ENCODE measurements at places on chromosomes 12 and 14.

DNA sequence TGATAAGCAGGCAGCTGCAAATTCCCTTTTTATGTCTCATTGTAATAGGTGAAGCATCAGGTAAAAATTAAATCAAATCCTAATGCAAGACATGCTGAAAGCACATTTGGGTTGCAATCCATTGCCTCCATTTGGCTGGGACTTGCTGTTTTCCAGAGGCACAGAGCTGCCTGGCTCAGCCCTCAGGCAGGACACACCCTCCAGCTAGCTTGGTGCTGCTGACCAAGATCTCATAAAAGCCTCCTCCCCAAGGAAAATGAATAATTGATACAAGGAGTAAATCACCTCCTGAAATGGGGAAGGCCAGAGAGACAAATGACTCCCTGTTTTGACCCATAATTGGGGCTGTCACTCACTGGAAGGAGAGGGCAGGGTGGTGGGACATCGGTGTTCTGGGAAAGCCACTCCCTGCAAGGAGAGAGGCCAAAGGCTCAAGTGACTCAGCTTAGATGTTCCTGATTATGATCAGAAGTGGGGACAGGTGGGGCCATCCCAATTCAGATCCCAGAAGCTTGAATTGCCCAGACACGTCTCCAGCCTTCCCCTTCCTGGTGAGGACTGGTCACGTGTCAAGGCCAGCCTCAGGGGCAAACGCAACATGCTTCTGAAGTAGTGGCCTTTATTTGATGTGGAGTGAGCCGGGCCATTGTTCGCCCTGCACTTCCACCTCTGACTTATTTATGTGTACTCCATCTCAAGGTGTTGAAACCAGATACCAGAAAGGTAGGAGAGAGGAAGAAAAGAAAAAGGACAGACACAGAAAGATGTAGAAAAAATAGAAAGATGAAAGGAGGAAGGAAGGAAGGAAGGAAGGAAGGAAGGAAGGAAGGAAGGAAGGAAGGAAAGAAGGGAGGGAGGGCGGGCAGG, 773.7 kb downstream of the BCL11B start:
- no peak for DNase-seq

- no peak for DNase-seq
Observed at GRCh38 chr14:76863724-76864407, 37.7 kb downstream of the LRRC74A start.

GRCh38 chr14:94600148-94600545, 12.0 kb upstream of the SERPINA3 start:
- no peak for DNase-seq

DNA sequence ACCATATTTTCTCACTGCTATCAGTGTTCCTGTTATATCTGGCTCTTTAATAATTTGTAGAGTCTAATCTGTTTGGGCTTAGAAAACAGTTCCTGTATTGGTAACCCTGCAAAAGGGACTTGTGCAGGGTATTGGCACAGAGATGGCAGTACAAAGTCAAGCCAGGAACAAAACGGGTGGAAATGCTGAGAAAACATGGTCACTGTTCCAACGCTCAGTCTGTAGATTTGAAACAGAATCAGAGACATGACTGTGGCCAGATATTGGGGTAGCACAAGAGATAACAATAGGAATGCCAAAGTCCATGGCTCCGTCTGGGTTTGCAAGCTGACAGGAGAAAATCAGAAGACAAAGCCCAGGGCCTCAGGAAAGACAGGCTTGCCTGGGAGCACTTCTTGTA, 290.7 kb upstream of the PDE3A start:
- DNase-seq, result no peak

DNA sequence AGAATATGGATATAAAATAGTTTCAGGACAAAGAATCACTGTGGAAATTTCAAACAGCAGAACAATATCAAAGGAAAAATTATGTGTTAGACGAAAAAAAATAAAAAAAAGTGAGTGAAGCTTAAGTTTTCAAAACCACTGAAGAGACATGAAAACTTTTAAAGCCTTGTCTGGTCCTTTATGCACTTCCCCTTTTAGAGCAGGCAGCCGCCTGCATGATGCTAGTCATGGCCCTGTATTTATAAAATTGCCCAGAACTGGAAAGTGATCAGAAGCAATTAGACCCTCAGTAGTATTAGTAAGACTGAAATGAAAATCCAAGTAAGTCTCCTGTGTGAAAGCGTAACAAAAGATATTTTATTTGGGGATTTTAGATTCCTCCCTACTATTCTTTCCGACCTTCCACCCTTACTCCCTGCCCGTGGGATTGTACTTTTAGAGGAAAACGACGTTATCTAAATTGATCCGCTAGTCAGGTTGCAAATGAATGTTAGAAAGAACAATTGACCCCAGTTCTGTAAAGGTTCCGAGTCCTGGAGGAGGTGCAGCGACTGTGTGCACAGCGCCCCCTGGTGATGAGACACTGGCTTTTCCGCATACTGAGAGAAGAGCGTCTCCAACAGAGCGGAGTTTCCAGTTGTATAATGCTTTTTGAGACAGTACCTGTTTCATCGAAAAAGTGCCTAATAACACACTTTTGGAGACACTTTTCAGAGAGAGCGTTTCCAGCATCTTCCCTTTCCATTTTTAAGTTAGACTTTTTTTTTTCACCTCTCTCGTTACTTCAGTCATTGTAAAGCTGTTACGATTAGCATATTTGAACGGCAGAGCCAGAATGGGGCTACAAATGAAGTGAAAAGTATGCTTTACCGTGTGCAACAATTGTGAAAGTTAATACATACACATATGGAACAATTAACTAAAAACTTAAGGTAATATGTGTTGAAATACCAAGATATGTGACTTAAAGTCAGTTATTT, 12.4 kb downstream of the MGST1 start:
- DNase-seq, result no peak

- no peak for DNase-seq
Observed at GRCh38 chr12:27996761-27997160, 24.2 kb upstream of the PTHLH start.

GRCh38 chr12:95336387-95337067, 118.9 kb downstream of the VEZT start:
- no peak for DNase-seq

- no peak for DNase-seq
Observed at GRCh38 chr14:95117937-95118721, 39.2 kb downstream of the DICER1 start.

DNA sequence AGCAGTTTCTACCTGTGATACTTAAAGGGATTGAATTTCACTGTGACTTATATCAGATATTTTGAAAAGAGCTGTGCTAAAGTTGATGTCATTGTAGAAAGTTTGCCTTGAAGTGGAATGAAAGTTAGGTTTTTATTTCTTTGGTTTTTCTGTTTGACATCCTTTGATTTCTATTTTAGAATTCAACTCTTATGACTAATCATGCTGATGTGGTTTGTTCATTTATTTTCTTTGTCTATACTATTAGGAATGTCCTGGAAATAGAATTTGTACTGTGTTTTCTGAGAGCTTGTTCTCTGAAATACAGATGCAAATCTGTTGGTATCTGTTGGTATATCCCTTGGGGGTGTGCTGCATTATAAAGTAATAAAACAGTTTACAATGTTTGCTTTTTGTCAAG, 3.3 kb downstream of the CNOT2 start:
- DNase-seq, result no peak

DNA sequence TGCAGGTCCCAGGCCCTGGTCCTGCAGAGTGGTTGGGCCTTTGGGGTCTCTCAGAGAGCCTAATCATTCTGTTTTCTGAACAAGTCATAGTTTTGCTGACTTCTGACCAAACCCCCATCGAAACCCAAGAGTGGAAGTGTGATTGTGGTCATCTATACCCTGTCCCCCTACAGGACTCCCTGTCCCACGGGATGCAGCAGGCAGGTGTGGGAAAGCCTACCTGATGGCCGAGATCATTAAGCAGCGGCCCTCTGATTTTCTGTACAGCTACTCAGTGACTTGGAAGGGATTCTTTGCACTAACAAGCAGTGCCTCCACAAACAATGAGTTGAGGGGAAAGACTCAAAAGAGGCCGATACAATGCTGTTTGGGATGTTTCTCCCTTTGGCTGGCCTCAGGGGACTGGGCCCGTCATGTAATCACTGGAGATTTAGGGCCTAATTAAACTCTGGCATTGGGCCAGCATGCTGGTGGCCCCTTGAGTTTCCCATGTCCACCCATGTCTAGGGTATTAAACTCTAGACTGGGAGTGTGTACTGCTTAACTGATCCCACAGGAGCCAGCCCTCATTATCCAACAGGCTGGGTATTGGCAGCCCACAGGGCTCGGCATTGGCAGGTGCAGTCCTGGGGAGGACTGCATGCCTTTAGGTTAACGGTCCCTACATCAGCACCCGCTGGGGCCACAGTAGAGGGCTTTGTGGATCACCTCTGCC, 192.8 kb downstream of the ZFP36L1 start:
- no peak for DNase-seq

DNA sequence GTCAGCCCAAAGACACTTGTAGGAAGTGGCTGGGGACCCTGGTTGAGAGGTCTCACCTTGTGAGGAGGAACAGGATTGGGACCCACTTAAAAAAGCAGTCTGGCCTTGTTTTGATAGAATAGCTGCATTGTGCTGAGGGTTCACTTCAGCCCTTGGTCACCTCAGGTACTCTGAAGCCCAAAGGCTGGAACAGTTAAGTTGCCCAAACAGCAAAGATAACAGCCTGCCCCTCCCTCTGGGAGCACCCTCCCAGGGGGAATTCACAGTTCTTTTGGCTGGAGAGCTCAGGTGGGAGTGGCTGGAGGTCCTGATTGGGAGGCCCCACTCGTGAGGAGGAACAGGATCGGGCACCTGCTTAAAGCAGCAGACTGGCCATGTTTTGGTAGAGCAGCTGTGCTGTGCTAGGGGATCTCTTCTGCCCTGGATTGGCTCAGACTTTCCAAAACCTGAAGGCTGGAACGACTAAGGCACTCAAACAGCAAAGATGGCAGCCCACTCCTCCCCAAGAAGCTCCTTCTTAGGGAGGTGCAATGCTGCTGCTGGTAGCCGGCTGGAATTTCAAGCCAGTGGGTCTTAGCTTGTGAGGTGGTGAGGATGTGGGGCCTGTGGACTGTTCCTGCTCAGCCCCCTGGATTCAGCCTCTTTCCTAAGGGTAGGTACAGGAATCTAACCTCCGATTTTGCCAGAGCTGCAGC, 143.8 kb upstream of the SLC38A2 start:
- DNase-seq, result no peak

GRCh38 chr12:108779998-108780688, 48.8 kb upstream of the CORO1C start:
- DNase-seq, result peak; percentile 10

GRCh38 chr14:77800814-77801213, 905 bp downstream of the ADCK1 start:
- no peak for DNase-seq

- no peak for DNase-seq
Observed at GRCh38 chr12:110849221-110849620, 2.4 kb downstream of the CCDC63 start.

GRCh38 chr12:111327474-111327873, 41.4 kb downstream of the PHETA1 start:
- DNase-seq, result no peak

- DNase-seq, result no peak
Observed at GRCh38 chr12:117466677-117467362, 105.4 kb upstream of the NOS1 start.

GRCh38 chr14:93160353-93160801, 24.3 kb downstream of the MOAP1 start:
- no peak for DNase-seq

- peak; percentile 68 for DNase-seq
Observed at GRCh38 chr14:73633116-73634010, 11.4 kb upstream of the DNAL1 start.

DNA sequence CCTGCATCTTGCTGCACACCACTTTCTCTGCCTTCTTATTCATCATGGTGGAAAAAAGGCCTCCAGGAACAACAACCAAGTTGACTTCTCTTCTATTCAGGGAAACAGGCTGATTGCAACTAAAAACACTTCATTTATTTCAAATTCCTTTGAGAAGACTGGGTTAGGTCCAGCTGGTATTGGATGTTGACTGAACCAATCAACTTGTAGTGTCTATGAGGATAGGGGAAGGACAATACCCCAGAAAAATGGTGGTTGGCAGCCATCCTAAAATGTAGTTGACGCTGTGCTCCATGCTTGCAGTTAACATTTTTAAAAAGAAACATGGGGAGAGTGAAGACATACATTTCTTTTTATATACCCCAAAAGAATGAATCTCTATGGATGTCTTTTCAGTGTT, 34.4 kb upstream of the CRADD start:
- DNase-seq, result no peak

DNA sequence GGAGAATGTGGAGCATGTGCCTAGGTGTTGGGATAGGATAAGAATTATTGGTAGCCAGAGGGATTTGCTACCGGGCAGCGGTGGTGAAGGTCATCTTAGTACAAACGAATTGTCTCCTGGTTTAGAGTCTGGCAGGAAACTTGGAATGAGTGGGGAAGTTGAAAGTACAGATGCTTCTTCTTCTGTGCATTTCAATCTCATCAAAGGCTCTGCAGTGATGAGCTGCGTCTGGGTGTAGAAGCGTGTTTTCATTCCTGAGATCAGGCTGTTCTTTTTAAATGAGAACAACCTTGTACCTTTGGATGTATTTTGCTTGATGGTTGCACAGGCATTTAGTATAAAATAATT, 2.1 kb downstream of the WNK1 start:
- no peak for DNase-seq

DNA sequence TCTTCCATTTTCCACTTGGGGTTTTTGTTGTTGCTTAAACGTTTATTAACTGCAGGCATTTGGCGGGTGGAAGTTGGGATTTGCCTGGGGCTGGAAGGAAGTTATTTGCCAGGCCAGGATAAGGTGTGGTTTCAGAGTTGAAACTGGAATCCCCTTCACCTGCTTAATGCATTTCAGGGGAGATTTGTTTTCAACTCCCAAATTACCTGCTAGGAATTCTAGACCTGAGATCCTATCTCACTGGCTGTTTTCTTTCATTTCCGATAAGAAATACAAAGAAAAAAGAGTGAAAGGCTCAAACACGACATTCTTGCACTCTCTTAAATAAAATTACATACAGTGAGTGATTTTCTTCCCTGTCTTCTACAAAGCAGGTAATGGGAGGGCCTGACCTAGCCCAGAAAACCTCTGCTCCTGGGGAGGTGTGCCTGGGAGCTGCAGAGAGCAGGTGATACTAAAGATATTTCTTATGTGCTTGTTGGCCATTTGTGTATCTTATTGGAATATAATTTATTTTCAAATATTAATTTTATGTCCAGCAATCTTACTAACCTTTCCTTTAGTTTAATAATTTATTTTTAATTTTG, 278.2 kb downstream of the ZFP36L1 start:
- DNase-seq, result no peak

GRCh38 chr14:54864526-54864925, 38.1 kb downstream of the GCH1 start:
- no peak for DNase-seq

DNA sequence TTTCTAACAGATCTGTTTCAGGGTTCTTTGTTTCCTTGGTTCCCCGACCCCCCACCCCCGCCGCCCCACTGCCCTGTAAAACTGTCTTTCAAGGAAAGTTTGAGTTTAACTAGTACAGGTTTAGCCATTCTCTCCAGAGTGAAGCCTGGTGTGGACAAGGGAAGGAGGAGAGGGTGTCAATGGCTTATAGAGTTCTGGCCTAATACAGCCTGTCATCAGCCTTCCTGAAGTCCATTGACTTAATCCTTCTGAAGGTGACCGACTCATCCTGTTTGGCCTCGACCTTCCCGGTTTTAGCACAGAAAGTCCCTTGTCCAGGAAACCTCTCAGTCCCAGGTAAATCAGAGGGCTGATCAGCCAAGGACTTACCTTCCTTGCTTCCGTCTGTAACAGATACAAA, 11.0 kb upstream of the P2RX4 start:
- no peak for DNase-seq

- DNase-seq, result no peak
Observed at GRCh38 chr14:24055971-24056799, 4.4 kb downstream of the CARMIL3 start.

Measured in natural killer cell treated with Interleukin-12 subunit alpha and Interleukin-12 subunit beta and Interleukin-15 and Interleukin-18, amount 100 ng/mL, for 72 hours (primary cell).